ENCODE measurements at places on chromosomes 2 and 18.

DNA sequence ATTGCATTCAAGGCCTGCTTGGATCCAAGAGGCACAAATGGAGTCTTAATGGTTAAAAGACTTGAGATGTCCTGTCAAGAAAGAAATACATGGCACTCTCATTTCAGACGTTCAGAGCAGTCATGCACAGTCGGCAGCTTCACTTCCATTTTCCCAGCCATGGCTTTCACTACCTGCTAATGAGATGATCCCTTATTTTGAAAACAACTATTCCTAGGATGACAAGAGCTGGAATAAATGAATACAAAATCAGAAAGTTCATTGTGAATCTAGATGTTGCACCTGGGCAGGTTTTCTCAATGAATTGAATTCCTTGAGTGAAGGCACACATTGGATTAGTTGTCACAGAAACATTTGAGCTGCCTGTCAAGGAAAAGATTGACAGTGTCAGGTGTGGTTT lies 25.7 kb downstream of the ABCG5 start:
- DNase-seq = no peak

DNA sequence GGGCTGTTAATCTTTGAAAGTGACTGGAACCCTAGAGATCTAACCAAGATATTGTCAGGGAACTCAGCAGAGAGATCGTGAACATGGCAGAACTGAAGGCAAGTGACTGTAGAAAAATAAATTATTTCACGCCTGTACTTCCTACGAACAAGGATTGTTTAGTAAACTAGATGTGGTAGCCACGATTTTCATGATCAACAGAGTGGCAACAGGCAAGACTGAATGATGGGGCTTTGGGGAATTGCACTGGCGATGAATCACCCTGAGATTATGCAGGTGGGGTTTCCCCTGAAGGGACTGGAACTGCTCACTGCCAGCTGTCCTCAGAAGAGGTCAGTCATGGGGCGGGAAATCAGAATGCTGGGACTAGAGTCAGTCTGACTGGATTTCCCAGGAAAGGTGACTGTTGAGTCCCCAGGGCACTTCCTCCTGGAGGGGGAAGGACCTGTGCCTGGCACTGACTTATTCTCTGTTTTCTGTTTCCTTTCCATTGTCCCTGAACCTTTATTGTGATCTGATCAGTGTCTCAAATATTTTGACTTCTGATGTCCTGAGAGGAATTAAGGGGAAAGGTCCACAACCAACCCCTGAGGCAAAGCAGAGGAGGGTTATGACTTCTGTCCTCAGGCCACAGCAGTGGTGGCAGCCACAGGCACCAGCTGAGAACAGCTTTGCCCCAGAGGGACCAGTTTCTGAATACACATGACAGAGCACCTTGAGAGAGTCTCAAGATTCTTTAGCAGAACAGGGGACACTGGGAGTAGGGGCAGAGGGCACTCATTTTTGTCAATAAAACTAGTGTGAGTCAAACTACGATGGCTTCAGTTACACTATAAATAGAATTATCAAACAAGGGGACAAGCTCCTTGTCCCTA lies 70.0 kb downstream of the NAB1 start:
- no peak for DNase-seq

GRCh38 chr2:73112026-73112912 lies 479 bp downstream of the RAB11FIP5 start:
- no peak for DNase-seq

DNA sequence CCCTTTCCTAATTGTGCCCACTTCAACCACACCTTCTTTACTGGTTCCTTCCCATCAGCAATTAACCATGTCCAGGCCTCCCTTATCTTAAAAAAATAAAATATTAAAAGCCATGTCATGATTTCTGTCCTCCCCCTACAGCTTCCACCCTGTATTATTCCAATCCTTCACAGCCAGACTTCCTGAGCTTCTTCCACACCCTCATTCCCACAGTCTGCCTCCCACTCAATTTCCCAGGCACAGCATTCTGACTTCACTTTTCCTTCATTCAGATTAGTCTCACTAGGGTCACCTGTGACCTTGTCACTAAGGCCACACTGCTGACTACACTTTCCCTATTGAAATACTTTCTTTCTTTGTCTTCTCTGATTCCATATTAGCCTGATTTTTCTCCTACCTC lies 159.4 kb downstream of the DIS3L2 start:
- DNase-seq = no peak

DNA sequence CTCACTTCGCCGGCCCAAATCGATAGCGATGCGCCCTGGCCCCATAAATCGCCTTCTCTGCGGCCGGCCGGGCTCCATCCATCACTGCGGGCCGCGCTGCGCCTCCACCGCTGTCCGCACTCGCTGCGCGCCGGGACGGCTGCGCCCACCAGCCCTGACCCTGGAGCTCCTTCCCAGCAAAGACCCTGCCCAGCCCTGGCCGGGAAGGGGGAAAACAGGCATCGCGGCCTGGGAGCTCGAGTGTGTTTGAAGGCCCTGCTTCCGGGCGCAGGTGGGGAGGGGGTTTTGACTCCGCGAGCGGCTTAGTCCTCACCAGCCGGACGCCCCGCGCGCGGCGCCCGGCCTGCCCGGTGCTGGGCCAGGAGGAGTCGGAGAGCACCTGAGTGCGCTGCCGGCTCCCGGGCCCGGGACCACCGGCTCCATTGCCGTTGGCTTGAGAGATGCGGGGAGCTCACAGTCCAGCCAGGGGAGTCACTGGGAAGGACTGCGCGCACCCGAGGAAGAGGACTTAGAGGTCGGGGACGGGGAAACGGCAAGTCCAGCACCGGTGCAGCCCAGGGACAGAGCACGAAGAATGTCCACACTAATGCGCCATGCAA lies 1.1 kb downstream of the PAX8 start:
- DNase-seq = no peak

DNA sequence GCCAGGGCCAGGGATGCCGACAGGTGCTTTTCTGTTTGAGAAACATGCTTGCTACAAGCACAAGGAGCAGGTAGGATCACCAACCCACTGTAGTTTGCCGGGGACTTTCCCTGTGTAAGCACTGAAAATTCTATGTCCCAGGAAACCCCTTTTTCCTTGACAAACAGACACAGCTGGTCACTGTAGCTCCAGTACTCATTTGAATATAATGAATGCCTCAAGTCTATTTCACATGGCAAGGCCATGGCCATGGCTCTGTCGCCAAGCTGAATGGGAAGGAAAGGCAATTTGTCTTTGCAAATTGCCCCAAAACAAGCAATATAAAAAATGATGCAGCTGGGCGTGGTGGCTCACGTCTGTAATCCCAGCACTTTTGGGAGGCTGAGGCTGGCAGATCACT lies 49.6 kb upstream of the IGFBP2 start:
- no peak for DNase-seq

DNA sequence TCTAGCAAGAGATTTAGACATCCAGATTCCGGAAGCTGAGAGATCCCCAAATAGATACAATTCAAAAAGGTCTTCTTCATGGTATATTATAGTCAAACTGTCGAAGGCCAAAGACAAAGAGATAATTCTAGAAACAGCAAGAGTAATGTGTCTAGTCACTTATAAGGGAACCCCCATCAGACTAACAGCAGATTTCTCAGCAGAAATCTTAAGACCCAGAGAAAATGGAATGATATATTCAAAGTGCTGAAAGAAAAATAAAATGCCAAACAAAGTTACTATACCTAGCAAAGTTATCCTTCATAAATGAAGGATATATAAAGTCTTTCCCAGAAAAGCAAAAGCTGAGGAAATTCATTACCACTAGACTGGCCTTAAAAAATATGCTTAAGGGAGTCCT lies 36.1 kb upstream of the PAX3 start:
- no peak for DNase-seq

DNA sequence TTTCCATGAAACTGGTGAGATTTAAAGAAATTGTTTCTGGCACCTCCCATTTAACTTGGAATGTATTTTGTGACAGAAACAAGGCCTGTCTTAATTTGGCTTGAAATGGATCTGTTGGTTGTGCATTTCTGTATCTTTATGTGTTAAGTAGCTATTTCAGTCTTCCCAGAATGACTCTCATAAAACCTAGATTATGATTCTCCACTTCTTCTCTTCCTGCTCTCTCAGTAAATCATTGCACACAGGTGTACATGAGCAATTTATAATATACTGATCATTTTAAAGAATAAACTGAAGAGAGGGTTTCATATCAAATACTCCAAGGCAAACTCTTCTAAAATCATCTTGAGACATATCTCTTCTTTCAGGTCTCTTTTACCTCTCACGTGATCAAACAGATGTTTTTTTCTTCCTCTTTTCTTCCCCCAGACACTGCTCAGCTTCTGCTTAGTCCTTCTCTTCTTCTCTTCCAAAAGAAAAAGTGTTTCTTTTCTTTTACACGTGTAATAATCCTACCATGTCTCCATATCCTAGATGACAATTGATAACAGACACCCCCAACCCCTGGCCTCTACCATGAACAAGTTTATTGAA lies 112.0 kb downstream of the PPP1R1C start:
- DNase-seq = no peak

DNA sequence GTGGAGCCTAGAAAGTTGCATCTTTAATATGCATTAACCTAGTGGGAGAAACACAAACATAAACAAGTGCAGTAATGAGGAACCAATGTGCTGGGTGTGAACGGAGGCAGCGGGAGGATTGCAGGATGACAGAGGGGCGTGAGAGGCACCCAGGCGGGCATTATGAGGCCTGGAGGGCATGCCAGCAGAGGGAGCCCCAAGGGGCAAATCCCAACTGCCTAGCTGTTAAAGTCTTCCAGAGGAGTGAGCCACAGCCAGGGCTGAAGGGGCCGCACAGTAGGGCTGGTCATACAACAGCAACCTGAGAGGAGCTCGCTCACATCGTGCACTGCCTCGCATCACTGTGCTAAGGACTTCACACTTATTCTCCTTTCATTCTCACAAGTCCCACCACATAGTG lies 13.3 kb upstream of the PRELID3A start:
- DNase-seq = no peak

GRCh38 chr2:19868701-19869580 lies 32.8 kb downstream of the TTC32 start:
- peak; percentile 42 for DNase-seq

GRCh38 chr2:145638675-145639074 lies 1118.8 kb upstream of the ZEB2 start:
- DNase-seq = no peak

GRCh38 chr2:175372704-175373701 lies 191.5 kb upstream of the ATP5MC3 start:
- no peak for DNase-seq

DNA sequence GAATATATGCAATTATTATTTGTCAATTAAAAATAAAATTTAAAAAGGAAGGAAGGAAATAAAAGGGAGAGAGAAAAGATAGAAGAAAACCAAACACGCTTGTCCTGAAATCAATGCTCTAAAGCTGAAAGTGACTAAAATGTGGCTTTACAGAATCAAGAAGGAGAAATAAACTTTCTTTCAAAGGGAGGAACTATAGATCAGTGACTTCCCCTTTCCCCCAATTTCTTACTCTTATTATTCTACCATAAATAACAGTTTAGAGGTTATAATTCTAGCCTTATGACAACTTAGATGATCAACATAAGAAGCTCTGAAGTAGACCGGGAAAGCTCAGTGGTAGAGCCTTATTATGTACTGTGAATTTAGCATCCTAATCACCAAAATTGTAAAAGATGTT lies 122.5 kb downstream of the ARHGAP15 start:
- no peak for DNase-seq

GRCh38 chr18:27057519-27058234 lies 127.4 kb downstream of the CHST9 start:
- DNase-seq = no peak

DNA sequence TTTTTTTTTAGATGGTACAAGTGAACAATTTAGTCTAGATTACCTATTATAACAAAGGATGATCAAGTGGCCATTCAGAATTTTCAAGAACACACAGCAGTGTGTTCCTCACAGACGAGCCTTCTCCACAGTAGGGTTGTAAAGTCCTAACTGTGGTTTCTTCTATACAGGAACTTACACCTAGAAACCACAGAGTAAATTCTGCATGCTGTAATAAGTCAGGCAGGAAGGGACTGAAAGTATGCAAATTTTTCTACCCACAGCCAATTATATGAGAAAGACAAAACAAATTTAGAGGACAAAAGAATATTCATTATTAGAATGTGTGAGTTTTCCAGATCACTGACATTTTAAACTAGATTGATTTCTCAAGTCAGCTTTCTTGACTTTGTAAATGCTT lies 99.5 kb downstream of the RBMS1 start:
- DNase-seq = no peak

Data from stimulated activated CD4-positive, alpha-beta T cell treated with anti-CD3 and anti-CD28 coated beads, Interleukin-15, amount 100 ng/mL, for 1 hour (primary cell).